HepG2 (cell line): ENCODE measurements at places on chromosomes 7 and 10.

GRCh38 chr10:52662256-52662655 is 110.3 kb downstream of the MBL2 start:
- DNase-seq, result no peak

GRCh38 chr10:103881416-103882284 is 26.3 kb upstream of the SH3PXD2A start:
- no peak for DNase-seq

DNA sequence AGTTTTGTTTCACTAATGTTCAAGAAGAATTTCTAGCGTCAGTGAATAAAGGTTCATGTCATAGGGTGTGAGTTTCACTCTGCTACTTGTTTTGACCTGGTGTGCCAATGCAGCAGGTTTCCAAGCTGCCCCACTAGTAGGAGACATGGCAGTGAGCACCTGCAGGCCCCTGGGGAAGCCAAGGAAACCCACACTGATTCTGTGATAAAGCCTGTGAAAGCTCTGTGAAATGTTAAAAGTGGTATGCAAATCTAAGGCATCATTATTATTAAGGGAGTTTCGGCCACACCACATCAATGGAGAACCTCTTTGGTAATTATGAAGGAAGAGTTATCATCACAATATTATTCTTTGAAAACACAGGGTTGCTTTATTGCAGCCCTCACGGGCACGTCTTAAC is 46.4 kb downstream of the ABCB5 start:
- DNase-seq, result no peak

- no peak for DNase-seq
These were observed 33.7 kb downstream of the STAMBPL1 start for GRCh38 chr10:88913788-88914187.

DNA sequence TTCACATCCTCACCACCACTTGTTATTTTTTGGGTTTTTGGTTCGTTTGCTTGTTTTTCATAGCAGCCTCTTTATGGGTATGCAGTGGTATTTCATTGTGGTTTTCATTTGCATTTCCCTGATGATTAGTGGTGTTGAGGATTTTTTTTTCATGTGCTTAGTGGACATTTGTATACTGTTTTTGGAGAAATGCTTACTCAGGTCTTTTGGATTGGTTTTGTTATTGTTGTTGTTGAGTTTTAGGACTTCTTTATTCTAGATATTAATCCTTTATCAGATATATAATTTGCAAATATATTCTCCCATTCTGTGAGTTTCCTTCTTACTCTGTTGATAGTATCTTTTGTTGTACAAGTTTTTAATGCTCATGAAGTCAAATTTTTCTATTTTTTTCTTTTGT is 42.8 kb downstream of the GAD2 start:
- DNase-seq, result no peak

GRCh38 chr7:134045716-134046115 is 81.4 kb upstream of the LRGUK start:
- DNase-seq, result no peak

DNA sequence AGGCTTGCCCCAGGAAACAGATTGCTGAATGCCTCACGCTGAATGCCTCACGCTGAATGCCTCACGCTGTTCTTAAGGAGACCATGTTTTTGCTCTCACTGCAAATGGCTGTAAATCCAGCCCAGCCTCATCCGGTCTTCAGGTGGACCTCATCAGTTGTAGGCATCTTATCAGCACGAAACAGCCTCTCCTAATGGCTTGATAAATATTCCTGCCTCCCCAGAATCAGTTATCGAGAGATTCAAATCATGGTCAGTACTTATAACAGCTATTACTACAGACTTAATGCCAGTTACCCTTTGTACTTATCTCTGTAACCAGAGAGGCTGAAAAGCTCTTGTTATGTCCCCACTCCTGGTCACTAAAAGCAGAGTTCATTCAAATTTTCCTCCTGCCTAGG is 290.6 kb downstream of the FZD1 start:
- DNase-seq, result no peak
